ENCODE measurements at places on chromosomes 12 and 14.

GRCh38 chr14:82046512-82047226 lies 513.0 kb upstream of the SEL1L start:
- no peak for DNase-seq

GRCh38 chr14:26319139-26319864 lies 278.5 kb downstream of the NOVA1 start:
- no peak for DNase-seq

DNA sequence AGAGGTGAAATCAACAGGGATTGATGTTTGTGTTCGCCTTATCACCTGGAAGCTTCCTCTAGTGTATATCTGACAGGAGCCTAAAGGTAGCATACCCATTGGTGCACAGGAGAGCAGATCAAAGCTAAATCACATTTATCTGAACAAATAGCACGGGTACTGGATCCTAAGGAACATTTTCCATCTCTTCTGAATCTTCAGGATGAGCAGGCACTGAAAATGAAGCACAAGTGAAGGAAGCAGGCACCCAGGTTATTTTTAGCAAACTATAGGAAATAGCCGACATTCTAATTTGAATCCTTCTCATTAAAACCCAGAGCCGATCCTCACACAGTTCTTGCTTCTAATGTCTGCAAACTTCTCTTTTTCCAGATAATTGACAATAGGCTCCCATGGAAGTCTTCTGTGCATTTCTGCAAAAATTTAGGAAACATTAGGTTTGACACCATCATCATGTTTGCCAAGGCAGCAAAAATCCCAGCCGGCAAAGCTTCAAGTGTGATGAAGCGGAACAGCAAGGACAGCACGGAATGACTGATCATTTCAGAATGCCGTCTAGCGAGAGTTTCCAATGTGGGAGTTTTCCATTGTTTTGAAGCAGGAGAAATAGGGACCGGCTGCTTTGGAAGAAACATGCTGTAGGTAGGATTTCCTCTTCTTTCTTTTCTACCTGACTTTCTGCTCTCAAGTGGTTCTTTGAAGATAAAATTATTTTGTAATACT lies 24.3 kb upstream of the RGS6 start:
- no peak for DNase-seq

- no peak for DNase-seq
Measured at GRCh38 chr14:96246539-96246847, 9.5 kb upstream of the BDKRB1 start.

DNA sequence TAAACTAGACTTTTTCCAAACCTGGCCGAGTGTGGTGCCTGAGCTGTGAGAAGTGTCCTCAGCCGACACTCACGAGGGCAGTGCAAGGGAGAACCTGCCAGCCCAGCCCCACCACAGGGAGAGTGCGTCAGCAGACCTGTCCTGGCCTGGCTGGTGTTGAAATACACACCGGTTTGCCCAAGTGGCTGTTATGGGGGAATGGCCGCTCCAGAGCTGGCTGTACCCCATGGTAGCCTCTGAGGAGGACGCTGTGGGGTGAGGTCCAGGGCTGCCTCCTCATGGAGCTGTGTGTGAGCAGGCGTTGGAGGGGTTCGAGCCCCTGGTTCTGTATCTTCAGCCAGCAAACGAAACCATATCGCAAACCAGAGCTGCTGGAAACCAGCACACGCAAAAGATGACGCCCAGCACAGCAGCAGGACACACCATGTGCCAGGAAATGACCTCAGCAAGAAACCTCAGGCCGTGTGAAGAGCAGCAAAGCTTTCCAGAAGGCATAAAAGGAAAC lies 9.4 kb downstream of the ANKRD9 start:
- no peak for DNase-seq

DNA sequence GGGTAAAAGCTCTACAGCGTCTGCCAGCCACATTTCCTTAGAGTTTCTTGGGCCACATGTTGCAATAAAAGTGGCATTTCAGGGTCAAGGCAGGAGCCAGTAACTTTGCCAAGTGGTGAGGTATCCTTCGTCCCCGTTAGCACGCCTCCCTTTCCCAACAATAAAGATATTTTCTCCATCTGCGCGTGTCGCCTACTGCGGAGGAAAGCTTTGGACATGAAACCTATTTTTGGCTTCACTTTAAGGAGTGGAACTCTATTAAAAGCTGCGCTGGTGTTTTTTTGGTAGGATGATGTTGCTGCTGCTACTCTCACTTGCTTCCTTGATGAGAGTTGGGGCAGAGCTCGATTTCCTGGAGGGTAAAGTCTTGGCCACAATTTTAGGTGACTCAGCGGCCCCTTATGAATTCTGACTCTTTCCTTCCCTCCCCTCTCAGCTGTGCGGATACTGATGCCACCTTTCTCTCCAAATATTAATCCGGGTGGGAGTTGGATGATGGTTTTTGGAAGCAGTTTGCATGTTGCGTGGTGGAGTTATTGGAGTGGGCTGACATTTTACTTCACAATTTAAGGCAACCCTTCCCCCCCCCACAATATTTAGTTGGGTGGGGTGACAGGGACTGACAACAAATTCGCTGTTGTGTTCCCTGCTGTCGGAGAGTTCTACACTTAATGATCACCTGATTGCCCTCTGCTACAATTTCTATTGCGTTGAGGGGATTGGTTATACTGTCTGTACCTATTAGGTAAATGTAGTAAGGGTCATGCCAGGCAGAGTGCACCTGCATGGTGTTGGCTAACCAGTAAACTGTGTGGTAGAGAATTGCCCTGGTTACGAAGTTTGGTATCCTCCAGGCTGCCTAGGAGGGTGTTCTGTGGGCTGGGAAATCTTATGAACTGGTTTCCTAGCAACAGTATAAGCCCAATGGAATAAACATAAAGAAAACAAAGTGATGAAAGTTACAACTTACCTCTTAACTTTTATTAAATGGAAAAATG lies 1.1 kb downstream of the CCDC91 start:
- DNase-seq = peak; percentile 10

DNA sequence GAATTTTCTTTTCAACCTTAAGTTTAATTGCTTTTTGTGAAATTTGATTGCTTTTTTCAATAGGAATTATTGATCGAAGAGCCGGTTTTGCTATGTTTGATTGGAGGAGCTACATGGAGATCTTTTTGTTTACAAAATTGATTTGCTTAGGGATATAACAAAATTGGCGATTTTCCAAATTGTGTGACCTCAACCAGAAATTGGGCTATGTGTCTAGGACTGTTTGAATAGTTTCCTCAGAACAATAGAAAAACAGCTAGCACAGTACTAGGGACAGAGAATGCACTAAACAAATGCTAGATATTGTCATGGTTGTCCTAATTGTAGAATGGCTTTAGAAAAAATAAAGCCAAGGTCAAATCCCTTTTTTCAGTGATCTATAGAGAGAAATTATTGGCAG lies 2.4 kb downstream of the SLC17A8 start:
- no peak for DNase-seq

DNA sequence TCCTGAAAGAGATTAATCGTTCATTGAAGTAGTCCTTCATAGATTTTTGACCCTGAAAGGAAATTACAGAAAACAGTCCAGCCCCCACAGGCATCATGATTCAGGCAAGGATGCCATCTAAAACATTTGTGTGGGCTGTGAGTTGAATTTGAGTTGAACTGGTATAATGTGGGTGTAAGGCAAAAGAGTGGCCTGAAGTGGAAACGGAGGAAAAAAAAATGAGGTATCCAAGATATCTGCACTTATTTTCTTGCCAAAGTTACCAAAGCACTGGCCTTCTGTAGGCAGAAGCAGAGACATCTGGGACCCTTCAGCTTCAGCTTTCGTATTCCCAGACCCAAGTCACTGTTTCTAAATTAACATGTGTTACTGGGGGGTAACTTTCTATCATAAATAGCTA lies 105.1 kb upstream of the DIO2 start:
- no peak for DNase-seq

- DNase-seq = no peak
Measured at GRCh38 chr12:63862969-63863230, 18.4 kb downstream of the SRGAP1 start.

GRCh38 chr14:104147346-104148125 lies 9.1 kb downstream of the KIF26A start:
- no peak for DNase-seq

DNA sequence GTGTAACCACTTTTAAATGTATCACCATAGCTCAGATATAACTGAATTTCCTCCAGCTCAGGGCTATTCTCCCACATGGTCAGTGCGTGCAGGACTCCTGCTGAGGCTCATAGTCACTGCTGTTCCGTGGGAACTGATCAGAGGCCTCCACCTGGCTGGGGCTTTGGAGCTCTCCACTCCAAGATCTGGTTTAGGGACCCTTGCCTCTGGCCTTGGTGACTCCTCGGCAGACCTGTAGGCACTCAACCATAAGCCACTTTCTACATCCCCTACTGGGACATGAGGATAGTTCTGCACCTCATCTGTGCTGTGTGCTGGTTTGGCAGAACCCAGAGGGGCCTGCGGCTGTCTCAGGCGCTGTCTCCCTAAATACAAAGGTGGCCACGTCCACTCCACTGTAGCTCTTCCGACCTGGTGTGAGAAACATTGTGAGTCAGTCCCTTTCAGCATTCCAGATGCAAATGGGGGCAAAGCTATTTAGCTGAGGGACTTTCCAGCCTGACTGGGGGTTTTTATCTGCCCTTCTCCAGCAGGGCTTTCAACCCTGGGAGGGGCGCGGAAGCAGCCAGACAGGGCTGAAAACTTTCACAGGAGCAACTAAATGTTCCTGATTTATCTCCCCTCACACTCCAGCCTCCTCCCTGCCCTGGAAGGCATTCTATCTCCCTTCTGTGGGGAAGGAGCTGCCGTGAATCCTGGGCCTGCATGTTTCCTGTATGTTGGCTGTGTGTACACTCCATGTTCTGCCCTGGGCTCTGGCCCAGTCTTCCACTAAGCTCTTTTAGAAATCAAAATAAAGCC lies 218.3 kb upstream of the DAAM1 start:
- no peak for DNase-seq

DNA sequence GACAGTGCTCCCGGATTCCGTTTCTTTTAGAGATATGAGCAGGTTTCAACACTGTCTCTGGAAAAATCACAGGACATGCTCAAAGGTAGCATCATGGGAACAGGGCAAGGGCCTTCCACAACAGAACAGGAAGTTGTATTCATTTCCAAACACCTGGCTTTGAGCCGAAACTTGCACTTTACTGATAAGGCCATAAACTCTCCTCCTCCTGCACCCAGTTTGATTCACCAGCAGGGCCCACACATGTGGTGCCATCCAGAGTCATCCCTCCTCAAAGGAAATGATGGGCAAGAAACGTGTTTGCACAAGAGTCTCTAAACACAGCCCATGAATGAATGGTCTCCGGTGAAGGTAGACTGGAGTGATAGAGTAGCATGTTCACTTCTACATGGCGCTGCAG lies 268.4 kb upstream of the FKBP4 start:
- DNase-seq = no peak

DNA sequence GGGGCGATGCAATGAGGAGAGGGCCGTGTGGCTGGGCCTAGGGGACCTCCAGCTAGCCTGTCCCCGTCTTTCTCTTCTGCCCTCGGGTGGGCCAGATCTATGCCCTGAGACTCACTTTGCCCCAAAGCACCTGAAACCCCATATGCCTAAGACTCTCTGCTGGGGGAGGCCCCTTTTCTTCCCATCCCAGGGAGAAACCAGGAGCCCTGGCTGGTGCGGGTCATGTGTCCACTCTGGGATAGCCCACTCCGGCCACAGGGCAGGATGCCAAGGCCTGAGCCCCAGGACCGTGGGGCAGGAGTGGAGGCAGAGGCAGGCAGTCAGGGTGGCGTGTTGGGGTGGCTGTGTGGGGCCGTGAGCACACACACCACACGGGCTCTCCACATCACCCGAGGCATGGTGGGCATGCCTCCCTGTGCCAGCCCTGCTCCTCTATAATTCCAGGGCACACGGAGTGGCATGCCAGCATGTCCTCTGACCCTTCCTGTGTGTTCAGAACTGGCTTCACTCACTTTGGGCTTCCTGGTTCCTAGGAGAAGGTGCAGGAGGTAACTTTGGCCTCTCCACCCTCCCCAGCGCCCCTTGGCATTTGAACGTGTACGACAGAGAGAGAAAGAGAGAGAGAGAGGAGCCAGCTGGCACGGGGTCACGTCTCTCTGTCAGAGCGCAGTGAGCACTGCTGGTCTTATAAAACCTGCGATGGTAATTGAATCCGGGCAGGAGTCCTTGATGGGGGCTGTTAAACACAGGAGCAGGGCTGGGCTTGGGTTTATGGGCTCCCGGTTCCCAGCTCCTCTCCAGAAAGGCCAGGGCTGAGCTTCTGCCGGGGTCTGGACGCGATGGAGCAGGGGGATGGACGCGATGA lies 144.2 kb downstream of the KIF26A start:
- DNase-seq = no peak

DNA sequence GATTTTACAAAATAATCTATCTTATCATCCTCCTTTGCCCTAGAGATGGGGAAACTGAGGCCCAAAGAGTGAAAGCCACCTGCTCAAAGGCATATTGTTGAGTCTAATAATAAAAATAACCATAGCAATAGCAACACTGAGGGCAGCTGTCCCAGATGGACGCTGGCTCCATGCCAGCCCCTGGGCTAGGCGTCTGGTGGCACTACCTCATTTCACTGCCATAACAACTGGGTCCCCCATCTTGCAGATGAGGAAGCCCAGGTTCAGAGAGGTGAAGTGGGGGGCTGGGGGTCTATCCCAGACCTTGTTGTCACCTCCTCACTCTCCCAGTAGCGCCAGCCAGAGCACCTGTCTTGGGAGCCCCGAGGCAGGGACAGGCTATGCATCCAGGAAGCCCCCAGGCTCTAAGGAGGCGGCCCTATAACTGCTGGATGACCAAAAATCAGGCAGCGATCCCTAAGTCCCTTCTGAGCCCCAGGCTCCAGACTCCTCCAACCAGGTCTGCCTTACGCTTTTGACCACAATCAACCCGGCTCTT lies 12.8 kb downstream of the BDKRB2 start:
- DNase-seq = no peak

DNA sequence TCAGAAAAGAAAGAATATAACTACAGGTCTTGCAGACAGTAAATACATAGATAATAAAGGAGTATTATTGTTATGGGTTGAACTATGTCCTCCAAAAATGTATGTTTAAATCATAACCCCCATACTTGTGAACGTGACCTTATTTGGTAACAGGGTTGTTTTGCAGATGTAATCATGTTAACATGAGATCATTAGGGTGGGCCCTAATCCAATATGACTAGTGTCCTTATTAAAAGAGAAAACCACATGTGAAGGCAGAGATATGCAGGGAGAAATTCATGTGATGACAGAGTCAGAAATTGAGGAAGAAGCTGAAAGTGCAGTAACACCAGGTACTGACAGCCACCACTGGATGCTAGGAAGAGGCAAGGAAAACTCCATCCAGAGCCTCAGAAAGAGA lies 29.0 kb downstream of the MAGOHB start:
- no peak for DNase-seq

GRCh38 chr14:56117765-56118610 lies at the start of gene PELI2:
Gene PELI2 (plus strand): TSS chr14:56118411. CDS start chr14:56118661, 250 bp downstream.
- peak; percentile 81 for DNase-seq

DNA sequence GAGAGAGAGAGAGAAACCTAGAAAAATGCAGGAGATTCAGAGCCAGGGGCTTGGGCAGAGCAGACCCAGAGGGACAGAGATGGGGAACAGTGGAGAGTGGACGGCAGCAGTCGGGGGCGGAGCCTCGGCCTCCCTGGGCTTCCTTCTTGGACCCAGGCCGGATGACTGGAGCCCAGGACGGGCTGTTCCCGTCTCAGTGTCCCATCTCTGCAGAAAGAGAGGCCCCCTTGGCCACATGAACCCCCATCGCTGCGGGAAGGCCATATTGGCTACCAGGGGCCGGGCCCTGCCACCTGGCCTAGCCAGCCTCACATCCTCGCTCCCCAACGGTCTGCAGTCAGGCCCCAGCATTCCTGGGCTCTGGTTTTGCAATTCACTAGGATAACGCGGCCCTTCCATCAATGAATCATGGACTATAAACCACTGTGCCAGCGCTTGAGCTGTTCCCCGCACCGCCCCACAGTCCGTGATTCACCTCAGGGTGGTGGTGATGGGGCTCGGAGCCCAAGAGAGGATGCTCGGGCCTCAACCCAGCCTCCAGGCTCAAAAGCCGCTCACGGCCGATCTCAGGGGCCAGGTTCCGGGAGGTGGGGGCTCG lies 116.5 kb downstream of the RFLNA start:
- DNase-seq = no peak
